A549 (cell line): ENCODE measurements at places on chromosomes 3 and 15.

GRCh38 chr15:43253431-43254403 is 13.0 kb downstream of the TGM5 start:
- no peak for DNase-seq

GRCh38 chr3:129040039-129040336 is 20.6 kb upstream of the GP9 start:
- DNase-seq = no peak

DNA sequence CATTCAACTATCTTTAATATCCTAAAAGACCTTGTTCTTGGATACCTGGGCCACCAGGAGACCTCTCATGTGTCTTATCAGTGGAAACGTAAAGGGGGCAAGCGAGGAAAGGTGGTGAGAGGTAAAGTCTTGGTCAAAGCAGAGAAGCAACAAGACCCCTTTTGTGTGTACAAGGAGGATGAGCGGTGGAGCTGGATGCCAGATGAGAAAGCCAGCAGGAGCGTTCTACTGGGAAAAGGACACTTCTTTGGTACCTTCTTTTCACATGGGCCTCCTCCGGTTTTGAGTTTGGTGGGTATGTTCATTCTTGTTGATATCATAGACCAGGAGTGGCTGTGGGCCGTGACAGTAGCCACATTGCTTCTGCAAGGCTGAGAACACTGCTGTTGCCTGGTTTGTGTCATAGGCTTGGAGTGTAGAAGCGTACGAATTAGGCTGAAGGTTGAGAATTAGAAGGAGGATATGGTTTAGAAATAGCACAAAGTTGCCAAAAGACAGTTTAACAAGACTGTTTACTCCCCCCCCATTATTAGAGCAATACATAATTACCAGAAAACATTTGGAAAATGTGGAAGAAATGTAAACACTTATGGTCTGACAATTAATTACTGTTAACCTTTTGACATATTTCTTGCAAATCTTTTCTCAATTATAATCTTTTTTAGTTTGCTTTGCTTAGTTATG is 46.8 kb upstream of the VILL start:
- no peak for DNase-seq

GRCh38 chr3:153621953-153622352 is 459.9 kb downstream of the RAP2B start:
- DNase-seq = no peak

- DNase-seq = no peak
These were observed 9.2 kb upstream of the EPB42 start for GRCh38 chr15:43229977-43230376.

GRCh38 chr3:14471016-14471415 is 68.6 kb downstream of the SLC6A6 start:
- DNase-seq = no peak

DNA sequence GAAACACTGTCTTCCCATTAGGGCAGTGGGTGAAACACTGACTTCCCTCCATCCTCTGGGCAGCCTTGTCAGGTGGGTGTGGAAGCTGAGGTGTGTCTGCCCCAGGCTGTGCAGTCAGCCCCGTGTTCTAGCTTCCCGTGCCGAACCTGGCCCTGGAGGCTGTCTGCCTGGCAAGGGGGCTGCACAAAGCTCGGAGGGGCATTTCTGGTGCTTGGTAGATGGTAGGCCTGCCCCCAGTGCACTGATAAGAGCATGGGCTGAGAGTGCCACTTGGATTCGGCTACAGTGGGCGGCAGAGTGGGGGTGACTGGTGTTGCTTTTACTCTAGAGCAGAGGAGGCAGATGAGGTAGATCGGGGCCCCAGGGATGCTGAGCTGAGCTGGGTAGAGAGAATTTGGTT is 21.3 kb downstream of the IGF1R start:
- DNase-seq = no peak

GRCh38 chr15:71529361-71529760 is 281.0 kb upstream of the NR2E3 start:
- DNase-seq = no peak

DNA sequence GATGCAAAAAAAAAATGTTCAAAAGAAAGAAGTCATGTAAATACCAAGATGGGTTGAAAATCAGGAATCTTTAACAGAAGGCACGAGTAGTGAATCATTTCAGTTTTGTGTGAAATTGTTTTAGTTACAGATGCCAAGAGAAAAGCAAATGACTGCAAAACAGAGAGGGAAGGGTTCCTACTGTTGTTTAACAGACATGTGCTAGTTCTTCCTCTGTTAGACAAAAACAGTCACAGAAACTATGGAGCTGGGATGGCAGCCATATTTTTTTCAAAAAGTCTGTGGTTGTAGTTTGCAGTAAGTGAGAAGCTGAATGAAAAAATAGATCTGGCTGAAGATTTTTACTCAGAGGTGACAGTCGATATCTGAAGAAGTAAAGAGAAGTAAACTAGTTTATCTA is 511.9 kb downstream of the ZIC1 start:
- DNase-seq = no peak

DNA sequence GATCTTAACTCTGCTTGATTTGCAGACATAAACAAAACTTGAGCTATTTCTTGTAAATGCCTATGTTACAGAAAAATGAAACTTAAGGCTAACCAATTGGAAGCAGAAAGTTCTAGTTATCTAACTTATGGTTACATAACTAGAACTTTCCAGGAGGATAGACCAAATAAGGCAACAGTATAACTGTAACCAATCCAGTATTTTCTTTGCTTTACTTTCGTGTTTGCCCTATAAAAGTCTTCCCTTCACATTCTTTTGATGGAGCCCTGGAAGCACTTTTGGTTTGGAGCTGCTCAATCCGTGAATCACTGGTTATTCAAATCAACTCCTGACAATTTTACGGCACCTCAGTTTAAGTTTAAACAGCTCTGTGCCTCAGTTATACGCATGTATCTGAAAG is 164.6 kb downstream of the SUCLG2 start:
- no peak for DNase-seq

- DNase-seq = no peak
These were observed 664.2 kb downstream of the NLGN1 start for GRCh38 chr3:174061731-174062130.

GRCh38 chr3:104635872-104636580 is 730.7 kb upstream of the ALCAM start:
- peak; percentile 9 for DNase-seq

- DNase-seq = no peak
These were observed 19.6 kb downstream of the NSUN3 start for GRCh38 chr3:94082391-94082937.

DNA sequence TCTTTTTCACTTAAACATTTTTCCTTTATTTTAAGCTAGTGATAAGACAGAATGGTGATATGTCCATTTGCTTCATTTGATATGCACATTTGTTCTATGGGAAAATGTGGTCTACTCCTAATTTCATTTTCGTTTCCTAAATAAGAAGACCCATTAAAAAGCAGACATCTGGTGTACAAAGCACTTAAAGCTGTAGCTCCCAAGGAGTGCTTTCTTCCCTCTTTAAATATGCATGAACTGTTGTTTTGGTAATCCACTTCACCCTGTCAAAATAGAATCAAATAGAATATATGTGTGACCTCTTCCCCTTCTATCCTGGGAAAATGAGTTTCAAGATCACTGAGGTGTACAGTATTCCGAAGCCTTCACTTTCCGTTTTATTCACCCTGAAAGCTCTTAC is 182.8 kb downstream of the ROBO2 start:
- DNase-seq = no peak

DNA sequence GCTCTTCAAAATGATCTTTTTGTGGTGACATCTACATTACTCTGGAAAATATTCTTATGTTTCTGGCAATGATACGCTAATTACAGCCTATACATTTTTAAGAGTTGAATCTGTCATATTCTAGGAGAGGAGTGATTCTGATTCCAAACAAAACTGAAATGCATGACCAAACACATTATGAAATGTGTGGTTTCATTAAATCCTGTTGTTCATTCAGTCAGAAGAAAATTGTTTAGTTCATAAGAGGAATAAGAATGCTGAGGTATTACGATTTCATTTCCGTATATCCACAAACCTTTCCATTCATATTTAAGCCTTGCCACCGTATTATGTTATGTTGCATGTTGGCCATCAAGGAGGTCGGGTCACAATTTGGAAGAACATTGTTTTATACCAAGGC is 345.1 kb downstream of the FEZF2 start:
- DNase-seq = no peak
